Coronary artery (tissue), 2 donors: ENCODE measurements at places on chromosomes 12 and 14.

DNA sequence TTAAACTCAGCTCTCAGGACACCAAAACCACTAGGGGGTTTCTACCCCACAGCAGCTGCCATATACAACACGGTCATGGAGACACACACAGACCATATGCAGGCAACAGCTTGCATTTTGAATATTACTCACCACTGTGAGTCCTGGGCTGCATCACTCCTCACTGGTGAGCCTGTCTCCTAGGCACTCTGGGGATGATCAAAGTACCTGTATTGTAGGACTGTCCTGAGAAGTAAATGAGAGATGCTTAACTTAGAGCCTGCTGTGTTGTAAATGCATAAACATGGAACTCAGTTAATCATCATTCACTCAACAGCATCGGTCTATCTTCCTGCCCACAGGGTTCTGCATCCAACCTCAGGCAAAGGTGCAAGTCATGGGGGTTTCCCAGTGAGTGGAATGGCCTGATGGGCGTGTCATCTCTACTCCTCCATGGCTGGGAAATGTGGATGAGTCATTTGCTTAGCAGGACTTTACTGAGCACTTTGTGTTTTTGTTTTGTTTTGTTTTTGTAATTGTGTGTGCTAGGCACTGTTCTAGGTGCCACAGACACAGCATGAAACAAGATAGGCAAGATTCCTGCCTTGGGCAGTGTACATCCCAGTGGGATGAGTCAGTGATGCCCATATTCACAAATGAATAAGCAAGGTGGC, 1141.2 kb upstream of the TMEM132C start:
- no peak for DNase-seq

DNA sequence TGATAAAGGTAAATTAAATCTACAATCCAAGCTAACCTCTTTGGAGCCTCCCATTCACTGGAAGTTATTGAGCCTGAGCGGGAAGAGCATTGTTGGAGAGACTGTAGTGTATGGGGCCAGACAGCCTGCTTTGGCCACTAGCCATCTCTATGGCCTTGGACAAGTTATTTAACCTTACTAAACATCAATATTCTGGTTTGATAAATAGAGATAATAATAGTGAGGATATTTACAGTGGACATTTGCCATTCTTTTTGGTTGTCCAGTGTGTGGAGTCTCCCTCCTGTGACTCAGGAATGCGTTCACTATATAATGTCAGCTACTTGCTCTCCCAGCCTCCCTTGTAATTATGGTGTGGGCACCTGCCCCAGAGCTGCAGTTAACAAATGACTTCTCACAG, 216.1 kb downstream of the SLC38A4 start:
- no peak for DNase-seq

DNA sequence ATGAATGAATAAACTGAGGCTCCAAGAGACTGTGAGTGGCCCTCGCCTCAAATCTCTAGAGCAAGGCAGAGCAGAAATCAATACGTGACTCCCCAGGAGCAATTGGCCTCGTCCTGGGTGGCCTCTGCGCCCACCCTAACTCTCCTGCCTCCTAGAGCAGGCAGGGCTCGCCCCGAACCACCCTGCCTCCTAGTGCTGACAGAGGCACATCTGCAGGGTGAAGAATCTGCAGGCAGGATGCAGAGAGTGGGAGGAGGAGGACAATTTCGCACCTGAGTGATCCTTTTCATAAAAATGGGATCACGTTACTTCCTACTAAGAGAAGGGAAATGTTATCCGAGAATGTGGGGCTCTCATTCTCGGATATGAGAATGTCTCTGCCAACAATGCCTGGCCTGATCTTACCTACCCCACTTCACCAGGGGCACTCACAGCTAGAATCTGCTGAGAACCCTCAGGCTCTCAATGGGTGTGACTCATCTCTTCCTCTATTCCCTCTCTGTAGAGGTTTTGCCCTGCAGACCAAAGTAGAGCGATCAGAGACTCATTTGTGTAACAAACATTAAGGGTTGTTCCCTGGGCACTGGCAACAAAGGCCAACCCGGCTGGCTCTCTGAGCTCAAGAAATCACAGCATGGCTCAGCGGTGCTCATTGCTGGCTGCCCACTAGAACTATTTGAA, 61.7 kb upstream of the BCL2L14 start:
- DNase-seq = no peak

DNA sequence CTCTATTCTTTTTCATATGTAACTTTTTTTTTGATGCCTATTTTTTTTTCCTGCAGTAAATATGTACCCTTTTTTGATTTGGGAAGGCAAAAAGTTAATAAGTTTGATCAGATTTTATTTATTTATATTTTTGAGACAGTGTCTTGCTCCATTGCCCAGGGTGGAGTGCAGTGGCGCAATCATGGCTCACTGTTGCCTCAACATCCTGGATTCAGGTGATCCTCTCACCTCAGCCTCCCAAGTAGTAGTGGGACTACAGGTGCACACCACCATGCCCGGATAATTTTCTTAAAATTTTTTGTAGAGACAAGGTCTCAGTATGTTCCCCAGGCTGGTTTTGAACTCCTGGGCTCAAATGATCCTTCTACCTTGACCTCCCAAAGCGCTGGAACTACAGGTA, 79.1 kb downstream of the HEATR5A start:
- DNase-seq = no peak

DNA sequence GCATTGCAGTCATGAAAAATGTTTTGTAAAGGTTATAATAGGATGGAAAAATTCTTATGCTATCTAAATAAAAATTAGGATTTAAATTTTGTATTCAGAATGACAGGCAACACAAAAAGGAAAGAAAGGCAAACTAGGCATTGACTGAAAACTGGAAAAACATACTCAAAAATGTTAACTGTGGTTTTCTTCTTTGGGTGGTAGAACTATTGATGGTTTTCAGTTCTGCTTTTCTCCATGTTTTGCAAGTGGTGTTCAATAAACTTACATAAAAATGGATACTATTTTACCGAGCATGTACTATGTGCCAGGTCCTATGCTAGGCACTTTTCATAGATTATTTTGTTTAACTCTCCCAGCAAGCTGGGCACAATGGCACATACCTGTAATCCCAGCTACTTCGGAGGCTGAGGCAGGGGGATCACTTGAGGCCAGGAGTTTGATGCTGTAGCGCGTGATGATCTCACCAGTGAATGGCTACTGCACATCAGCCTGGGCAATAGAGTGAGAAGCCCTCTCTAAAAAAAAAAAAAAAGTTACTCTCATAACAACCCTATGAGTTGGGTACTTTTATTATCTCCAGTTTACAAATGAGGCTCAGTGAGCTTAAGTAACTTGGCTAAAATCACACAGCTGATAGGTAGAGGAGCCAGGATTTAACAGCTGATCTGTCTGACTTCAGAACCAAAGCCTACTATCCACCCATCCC, 26.3 kb upstream of the TCP11L2 start:
- DNase-seq = no peak

- no peak for DNase-seq
These were observed 77.7 kb downstream of the FLRT2 start for GRCh38 chr14:85607651-85608081.

- DNase-seq = no peak
These were observed 2.2 kb upstream of the ATXN3 start for GRCh38 chr14:92108345-92109254.

GRCh38 chr12:103924761-103925641, 5.2 kb upstream of the HSP90B1 start:
- DNase-seq = no peak

DNA sequence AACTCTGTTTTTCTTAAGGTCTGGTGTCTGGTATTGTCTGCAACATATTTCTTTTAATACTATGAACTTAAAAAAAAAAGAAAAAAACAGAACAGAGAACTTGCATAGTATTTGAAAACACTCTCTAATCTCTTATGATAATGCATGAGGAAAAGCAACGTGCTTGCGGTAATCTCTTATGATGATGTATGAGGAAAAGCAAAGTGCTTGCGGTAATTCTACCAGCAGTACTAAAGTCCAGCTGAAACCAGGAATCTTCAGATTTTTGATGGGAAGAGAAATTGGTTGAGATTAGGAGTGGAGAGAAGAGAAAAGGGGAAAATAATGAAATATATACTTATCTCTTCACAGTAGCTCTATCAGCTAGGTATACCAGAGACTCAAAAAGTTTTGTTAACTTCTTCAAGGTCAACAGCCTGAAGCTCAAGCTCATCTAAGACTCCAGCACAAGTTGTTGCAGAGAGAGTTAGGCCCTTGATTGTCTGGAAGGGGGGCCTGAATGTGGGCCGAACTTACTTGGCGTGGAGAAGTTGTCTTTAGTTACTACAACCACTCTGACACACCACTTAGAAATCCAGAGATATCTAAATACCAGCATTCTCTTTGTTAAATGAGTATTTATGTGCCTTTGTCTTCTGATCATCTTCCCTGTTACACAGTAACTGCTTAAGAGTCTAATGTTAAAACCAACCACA, 240.4 kb downstream of the PRKD1 start:
- DNase-seq = no peak

- no peak for DNase-seq
These were observed 129.8 kb downstream of the AACS start for GRCh38 chr12:125194987-125195386.

DNA sequence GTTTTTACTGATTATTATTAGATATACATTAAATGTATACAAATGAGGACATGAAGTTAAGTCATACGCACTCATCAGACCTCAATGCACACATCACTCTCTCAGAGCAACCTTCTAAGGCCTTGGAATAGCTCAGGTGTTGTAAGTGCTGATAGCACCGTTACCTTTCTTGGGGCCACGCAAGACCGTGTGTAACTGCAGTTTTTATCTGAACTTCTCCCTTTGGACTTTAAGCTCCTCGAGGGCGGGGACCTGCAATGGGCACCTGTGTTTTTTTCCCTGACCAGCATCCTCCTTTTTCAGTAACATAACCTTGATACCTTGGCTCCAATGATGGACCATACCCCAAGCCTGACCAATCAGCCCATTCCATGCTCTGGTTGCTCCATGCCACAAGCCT, 136.5 kb upstream of the TMCC3 start:
- no peak for DNase-seq

DNA sequence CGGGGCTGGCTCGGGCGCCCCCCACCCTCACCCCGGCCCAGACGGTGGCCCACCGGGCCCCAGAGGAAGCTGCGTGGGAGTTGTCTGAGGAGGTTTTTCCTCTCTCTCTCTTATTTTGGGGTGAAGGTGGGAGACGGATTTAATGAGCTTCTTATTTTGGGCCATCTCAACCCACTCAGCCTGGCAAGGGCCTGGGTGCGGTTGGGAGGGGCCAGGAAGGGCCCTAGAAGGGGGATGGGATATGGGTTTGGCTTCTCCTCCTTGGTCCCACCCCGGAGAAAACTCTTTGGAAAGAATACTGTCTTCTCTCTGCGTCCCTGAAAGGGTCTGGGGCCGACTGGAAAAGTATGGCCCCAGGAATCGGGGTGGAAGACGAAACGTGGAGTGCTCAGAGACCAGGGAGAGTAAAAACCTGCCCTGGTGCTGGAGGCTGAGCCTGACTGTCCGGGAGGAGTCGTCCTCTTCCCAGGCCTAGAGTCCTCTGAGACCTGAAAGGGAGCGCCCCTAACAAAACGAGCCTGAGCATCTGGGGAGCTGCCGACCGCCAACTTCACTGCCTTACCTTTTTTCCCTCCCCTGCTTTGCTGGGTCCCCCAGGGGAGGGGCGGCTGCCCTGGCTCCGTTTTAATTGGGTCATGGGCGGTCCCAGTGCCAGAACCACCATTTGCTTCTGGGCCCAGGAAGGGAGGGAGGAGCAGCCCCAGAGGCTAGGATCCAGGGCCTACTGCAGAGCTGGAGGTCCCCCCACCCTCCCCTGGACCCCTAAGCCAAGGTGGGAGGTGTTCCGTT, 1.6 kb downstream of the MMP14 start:
- DNase-seq = peak; percentile 87

DNA sequence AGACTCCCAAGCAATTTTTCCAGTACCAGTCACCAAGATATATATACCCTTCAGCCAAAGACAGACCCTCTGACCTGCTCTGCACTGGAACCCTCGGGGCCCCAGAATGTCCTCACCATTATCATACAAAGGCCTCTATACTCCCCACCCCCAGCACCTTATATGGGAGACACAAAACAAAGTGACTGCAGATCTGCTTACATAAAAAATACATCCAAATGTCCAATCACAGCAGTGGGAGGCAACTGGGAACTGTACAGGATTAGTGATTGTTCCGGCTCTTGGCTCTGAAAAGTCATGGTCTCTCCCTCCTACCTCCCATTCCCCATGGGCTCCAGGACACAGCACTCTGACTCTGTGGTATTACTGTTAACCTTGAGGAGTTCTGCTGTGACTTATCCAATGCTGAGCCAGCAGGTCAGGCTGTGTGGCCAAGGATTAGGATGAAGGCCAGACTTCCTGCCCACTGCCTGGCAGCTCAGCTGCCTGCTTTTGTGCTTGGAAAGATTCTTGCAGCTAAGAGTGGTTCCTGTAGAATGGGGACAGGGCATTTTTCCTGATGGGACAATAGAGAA, 13.7 kb downstream of the OXA1L start:
- DNase-seq = no peak

- no peak for DNase-seq
These were observed 223.2 kb downstream of the NTF3 start for GRCh38 chr12:5655120-5655519.

DNA sequence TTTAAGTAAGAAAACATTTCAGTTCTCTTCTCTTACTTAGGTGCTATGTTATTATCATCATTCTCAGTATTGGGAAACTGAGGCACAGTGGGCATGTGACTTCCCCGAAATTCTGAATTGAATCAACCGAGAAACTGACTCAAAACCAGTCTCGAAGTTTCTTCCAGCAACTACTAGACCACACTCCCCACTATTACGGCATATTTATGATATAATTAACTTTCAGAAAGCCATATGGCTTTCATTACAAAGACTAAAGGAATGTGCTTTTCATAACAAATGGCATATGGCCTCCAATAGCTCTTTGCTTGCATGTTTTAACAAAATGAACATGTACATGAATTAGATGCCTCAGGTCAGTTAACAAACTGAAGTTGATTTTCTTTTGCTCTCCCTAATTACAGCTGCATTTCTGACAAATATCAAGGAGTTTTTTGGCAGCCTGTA, 182.9 kb upstream of the SLC38A2 start:
- no peak for DNase-seq

- DNase-seq = no peak
These were observed 240.5 kb downstream of the C12orf75 start for GRCh38 chr12:105570944-105571343.

DNA sequence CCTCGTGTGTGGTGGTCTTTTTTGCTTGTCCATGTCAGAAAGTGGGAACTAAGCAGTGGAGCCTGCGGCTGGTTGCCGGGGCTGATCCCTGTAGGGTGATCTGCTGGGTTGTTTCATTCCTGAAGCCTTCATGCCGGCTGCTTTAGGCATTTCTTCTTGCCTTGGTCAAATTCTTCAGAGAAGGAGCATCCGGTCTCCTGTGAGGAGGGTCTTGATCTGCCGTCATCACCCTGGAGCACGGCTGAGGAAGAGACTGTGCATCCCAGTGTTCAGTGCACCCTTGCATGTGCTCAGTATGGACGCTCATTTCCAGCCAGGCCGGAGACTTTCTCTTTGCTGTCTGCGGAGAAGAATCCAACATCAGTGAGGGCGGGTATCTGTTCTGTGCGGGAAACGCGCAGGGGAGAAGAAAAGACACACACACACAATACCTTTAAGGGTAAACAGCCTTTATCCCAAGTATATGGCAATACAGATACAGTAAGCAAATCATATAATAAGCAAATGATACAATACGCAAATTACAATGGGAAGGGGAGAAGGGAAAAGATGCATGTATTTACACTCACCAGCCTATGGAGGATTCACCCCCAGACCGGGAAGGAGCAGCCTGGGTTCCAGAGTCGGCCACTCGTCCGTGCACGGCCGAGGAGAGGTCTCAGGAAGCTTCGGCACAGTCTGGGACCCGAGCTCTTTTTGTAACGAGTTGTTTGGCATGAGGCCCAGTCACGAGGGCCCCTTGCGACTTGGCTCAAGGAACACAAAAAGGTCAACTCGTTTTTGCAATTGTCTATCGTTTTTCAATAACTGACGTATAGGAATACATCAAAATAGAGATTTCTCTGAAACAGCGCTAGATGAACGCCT, 1366.8 kb upstream of the TMEM132C start:
- DNase-seq = no peak
